ENCODE measurements at places on chromosomes 6 and 20.

GRCh38 chr6:5529015-5529414 lies 267.7 kb downstream of the FARS2 start:
- no peak for DNase-seq

GRCh38 chr20:54525916-54526590 lies 50.7 kb downstream of the DOK5 start:
- DNase-seq = no peak

GRCh38 chr6:112413780-112414179 lies 66.7 kb downstream of the RFPL4B start:
- DNase-seq = no peak

DNA sequence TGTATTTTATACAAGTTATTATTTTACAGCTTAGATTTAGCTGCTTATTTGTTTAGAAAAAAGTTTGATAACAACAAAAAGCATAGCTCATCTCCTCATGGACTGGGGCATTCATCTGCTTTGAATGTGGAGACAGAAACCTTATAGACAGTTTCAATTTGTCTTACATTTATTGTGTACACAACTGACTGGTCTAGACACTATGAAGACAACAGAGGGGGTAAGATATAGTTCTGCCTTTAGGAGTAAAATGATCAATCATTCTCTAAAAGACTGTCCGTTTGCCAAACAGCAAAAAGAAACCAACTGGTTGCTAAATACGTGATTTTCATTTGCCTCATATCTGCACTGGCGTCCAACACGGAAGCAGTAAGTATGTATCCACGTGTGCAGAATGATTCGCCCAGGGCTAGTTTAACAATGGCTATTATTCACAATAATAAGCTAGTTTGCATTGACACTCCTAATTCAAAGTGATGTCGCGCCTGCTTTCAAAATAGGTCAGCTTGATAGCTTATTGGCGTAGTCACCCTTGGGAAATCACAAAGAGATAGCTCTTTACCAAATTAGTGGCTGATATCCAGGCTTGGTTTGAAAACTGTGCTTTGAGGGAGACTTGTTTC lies 153.6 kb downstream of the BMP2 start:
- no peak for DNase-seq

DNA sequence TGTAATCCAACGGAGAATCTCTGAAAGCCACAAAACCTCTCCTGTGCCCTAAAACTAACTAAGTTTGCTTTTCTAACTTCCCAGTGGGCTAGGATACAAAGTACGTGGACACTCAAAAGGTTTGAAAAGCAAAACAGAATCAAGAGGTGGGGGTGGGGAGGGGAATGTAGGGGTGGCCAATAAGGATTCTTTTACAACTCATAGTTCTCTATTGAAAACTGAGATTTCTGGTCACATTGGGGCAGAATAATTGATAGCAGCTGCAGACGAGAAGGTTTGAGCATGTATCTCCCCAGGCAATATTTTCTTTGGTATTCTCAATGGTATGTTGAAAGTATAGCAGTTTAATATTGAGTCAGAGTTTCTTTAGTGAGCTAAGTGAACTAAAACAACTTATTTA lies 376.7 kb upstream of the CITED2 start:
- no peak for DNase-seq

- no peak for DNase-seq
Measured at GRCh38 chr20:46550461-46550860, at the start of gene OCSTAMP. Gene OCSTAMP, minus strand, starts transcription at chr20:46550654. Its CDS starts 94 bp downstream, at chr20:46550560.

- no peak for DNase-seq
Measured at GRCh38 chr6:44850312-44850711, 462.8 kb downstream of the CDC5L start.

- no peak for DNase-seq
Measured at GRCh38 chr20:42260184-42260583, 642.0 kb upstream of the CHD6 start.

- DNase-seq = no peak
Measured at GRCh38 chr6:46380152-46380807, 111.0 kb downstream of the RCAN2 start.

DNA sequence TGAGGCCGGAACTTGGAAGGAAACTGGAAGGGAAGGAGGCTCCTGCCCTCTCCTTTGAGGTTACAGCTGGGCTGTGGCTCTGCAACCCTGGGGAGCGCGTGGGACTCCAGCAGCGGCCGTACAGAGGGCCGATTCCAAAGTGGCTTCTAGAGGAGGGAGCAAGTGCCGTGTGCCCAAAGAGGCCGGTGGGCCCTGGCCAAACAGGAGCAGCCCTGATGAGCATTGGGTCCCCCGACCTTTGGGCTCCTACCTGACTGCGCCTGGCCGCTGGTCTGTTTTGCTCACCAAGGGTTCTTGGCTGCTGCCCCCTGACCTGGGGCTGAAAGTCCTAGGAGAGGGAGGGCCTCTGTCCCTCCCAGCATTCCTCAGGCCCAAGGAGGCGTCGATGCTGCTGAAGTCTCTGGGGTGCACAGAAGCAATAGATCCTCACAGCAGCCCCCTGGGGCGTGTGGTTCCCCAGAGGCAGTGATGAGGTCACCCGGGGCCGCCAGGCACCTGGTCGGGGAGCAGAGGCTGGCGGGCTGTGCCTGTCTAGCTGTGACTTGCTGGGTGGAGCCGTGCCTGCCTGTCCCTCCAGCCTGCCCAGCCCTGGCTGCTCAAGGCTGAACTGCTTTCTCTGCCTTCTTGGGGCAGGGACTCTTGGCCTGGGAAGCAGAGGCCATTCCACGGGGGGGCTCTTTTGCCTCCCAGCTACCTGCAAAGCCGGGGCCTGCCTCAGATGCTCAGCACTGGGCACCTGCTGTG lies 9.8 kb downstream of the RBM38 start:
- no peak for DNase-seq

GRCh38 chr20:38272398-38272797 lies 11.9 kb upstream of the KIAA1755 start:
- no peak for DNase-seq

- peak; percentile 73 for DNase-seq
Measured at GRCh38 chr6:36682328-36683144, 4.0 kb downstream of the CDKN1A start.

GRCh38 chr6:10138917-10139316 lies 276.0 kb downstream of the TFAP2A start:
- DNase-seq = no peak

GRCh38 chr6:34011264-34011663 lies 134.6 kb downstream of the GRM4 start:
- no peak for DNase-seq

GRCh38 chr6:50819904-50820868 lies 1.5 kb downstream of the TFAP2B start:
- no peak for DNase-seq

- DNase-seq = no peak
Measured at GRCh38 chr6:105536961-105537360, 134.1 kb upstream of the PREP start.

DNA sequence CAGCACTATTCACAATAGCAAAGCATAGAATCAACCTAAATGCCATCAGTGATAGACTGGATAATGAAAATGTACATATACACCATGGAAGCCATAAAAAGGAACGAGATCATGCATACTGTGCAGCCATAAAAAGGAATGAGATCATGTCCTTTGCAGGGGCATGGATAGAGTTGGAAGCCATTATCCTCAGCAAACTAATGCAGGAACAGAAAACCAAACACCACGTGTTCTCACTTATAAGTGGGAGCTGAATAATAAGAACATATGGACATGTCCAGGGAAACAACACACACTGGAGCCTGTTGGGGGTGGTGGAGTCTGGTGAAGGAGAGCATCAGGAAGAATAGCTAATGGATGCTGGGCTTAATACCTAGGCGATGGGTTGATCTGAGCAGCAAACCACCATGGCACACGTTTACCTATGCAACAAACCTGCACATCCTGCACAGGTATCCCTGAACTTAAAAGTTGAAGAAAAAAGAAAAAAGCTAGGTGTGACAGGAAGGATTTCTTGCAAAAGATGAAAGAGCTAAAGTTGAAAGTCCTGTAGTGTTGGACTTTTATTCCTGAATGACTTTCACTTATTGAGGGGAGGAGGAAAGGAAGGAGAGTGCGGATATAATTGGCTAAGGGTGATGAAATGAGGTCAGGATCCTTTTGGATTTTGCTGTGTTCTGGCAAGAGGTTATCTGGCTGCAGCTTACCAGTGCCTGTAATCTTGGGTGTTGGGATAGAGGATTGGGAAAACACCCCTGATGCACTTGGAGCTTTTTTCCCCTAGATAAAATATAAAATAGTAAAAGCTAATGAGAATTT lies 8.5 kb downstream of the TRMT11 start:
- DNase-seq = no peak

GRCh38 chr6:133166766-133167165 lies 74.4 kb upstream of the EYA4 start:
- no peak for DNase-seq

DNA sequence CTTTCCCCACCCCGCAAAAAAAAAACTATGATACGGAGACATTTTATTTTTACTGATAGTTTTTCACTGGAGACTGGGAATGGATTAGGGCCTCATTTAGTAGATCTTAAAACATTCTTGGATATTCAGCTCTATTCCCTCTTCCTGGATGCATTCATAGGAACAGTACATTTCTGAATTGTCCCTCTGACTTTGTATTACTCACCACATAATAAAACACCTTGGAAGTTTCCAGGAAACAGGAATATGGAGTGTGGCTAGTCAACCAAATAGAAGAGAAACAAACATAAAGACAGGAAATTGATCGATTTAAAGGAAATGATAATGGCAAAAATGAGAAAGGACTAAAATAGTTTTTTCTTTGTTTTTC lies 147.7 kb downstream of the GPX5 start:
- DNase-seq = no peak

GRCh38 chr6:139392794-139393193 lies 18.3 kb upstream of the CITED2 start:
- DNase-seq = no peak

GRCh38 chr6:169668203-169668847 lies 33.5 kb downstream of the WDR27 start:
- DNase-seq = no peak

DNA sequence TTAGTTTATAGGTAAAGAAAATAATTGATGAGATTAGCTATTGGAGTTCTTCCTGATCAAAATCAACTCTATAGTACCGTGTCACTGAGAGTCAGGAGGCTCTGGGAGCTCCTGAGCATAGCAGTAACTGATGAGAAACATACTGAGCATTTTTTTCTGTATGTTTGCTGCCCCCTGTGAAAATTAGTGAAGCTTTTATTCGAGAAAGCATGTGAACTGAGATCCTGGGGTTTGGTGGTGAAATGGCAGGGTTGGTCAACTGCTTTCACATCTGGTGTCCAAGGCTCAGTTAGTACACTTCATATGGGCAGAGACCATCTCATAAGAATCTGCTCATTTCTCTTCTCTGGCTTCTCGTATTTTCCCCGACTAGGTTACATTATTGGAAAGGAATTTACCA lies 4.1 kb upstream of the ABT1 start:
- no peak for DNase-seq

DNA sequence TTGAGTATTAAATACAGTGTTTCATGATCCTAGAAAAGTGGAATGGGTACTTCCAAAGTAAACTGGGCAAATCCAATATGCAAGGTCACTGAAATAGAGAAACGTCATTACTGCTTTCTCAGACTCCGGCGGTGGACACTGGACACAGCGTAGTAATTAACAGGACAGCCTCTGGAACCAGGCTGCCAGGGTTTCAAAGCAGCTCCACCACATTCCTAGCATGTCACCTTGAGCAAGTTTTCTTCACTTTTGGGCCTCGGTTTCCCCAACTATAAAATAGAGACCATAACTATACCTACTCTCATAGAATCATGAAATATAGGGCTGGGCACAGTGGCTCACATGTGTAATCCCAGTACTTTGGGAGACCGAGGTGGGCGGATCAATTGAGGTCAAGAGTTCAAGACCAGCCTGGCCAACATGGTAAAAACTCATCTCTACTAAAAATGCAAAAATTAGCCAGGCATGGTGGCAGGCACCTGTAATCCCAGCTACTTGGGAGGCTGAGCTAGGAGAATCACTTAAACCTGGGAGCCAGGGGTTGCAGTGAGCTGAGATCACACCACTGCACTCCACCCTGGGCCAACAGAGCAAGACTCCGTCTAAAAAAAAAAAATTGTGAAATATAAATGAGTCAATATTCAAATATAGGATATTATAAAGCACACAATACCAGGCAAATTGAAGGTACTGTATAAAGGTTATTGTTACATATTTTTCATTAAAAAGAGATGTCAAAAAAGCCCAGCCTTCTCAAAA lies 24.9 kb downstream of the ARHGAP18 start:
- no peak for DNase-seq

All from activated naive CD4-positive, alpha-beta T cell treated with Interleukin-2 at 50 U/mL for 16 hours (primary cell).